ENCODE measurements at places on chromosomes 4 and X. TPM values are rescaled to one million over a fixed set of nuclear protein-coding genes. Genes with fewer than 3 reads are reported as not detected.

DAPP1 gene
- not detected for total RNA-seq

PCDH19 gene
- under 0.01 TPM for total RNA-seq

MAGEB10 gene
- total RNA-seq, result 0.17 TPM

KCNE5 gene
- 0.66 TPM for total RNA-seq

All from smooth muscle cell of trachea (primary cell).